Iris pigment epithelial cell (primary cell): ENCODE measurements at places on chromosomes 7 and 10.

GRCh38 chr10:90432866-90433265, 425.0 kb downstream of the HTR7 start:
- no peak for DNase-seq

- no peak for DNase-seq
Observed at GRCh38 chr10:94626476-94626875, 57.1 kb upstream of the CYP2C18 start.

- DNase-seq = no peak
Observed at GRCh38 chr10:132704008-132704814, 81.7 kb downstream of the NKX6-2 start.

GRCh38 chr10:71608819-71609768, 110.5 kb downstream of the C10orf105 start:
- DNase-seq = peak; percentile 61

GRCh38 chr7:93055543-93056107, 62.2 kb downstream of the SAMD9 start:
- peak; percentile 37 for DNase-seq

DNA sequence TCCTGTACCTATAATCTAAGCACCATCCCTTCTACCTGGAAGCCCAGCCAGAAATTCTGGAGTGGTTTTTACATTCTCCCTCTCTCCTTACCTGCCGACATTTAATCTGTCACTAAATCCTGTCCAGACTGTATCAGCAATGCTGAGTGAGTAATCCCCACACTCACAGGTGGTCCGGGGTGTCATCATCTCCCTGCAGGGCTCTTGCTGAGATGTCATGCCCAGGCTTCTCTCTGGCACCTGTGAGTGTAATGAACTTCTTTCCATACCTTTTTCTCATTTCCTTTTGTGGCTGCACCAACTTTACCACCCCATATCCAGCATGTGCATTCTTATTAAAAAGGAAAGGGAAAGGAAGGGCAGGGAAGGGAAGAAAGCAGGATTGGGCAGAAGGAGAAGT, 355.2 kb downstream of the CCSER2 start:
- no peak for DNase-seq

GRCh38 chr10:33055625-33056024, 97.6 kb upstream of the ITGB1 start:
- DNase-seq = peak; percentile 62

DNA sequence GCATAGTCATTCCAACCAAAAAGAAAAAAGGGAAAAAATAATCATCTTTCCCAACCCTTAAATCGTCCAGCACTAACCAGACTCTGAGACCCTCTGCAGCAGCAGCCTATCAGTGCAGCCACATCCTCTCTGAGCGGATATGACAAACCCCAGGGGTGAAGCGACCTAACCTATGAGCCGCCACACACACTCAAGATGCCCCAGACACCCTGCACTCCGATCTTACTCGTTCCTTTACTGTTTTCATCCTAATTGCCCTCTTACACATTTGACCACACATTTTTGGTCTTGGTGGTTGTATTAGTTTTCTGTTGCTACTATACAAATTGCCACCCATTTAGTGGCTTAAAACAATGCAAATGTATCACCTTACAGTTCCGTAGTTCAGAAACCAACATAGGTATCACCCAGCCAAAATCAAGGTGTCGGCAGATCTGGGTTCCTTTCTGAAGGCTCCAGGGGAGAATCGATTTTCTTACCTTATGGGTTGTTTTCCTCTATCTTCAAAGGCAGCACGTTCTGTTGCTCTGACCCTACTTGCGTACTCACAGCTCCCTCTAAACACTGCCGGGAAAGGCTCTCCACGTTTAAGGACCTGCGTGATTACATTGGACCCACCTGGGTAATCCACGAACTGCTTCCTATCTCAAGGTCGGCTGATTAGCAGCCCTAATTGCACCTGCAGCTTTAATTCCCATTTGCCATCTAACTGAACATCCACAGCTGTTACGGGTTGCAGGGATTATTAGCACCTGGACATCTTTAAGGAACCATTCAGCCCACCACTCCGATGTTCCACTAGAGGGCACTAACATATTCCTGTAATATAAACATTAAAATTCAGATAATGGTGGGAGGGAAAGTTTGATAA, 37.3 kb upstream of the PRSS1 start:
- peak; percentile 30 for DNase-seq

DNA sequence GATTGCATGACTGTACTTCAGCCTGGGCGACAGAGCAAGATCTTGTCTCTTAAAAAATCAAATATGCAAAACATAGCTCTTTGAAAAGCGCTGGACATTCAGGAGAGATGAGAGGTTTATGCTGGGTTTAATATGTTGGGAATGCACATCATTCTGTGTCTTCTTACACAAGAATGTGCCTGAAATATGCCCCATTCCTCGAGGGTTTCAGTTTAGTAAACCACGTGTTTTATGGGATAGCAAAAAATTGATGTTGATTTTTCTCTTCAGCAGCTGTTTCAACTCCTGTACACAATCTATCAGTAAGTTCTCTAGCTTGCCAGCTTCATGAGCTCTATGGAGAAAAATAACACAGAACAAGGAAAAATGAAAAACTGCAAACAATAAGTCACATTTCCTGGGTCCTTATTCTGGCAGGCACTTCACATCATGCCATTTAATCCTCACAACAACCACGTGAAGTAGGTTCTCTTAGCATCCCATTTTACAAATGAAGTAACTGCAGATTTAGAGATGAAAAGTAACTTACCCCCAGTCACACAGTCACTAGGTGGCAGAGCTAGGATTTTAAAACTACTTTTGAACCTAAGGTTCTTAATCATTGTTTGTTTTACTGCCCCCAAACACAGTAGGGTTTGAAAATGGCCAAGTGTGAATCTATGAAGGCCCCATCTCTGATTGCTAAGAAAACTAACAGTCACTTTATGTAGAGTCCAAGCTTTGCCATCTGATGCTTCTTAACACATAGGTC, 423.6 kb downstream of the PHTF2 start:
- DNase-seq = peak; percentile 14

GRCh38 chr10:8075282-8076260, 21.1 kb downstream of the GATA3 start:
- DNase-seq = no peak

- no peak for DNase-seq
Observed at GRCh38 chr10:131068760-131069159, 242.8 kb downstream of the TCERG1L start.

GRCh38 chr7:87083865-87084519, 24.5 kb upstream of the ELAPOR2 start:
- DNase-seq = peak; percentile 7

GRCh38 chr7:4692055-4692454, 10.0 kb downstream of the FOXK1 start:
- DNase-seq = no peak

- no peak for DNase-seq
Observed at GRCh38 chr10:44249490-44249889, 135.4 kb downstream of the CXCL12 start.

DNA sequence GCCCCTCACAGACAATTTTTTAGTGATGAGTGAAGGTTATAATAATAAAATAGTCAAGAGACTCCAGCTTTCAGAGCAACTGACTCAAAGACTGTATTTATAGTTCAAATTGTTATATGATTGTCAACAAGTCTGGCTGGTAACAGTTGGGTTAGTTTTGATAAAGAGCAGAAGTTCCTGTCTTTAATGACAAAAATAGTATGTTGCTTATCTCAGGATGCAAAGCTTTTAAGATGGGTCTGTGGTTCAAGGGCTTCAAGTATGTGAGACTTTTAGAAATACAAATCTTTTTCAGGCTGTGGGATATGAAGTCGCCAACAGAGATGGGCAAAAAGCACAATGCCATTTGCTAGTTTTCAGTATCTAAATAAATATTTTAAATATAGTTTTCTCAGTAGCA, 118.4 kb downstream of the ABCA13 start:
- no peak for DNase-seq

DNA sequence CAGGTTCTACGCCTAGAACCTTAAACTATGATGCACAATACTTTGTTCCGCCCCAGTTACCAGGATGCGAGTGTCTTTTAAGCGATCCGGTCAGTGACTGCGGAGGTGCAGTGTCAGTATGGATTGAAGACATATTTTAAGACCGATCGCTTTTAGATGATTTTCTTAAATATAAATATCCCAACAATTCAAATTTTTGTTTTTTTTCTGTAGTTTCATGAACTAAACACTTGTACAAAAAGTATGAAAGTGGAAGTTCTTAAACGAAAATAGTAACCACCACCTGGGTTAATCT, 835 bp downstream of the COMMD3 start:
- DNase-seq = no peak

DNA sequence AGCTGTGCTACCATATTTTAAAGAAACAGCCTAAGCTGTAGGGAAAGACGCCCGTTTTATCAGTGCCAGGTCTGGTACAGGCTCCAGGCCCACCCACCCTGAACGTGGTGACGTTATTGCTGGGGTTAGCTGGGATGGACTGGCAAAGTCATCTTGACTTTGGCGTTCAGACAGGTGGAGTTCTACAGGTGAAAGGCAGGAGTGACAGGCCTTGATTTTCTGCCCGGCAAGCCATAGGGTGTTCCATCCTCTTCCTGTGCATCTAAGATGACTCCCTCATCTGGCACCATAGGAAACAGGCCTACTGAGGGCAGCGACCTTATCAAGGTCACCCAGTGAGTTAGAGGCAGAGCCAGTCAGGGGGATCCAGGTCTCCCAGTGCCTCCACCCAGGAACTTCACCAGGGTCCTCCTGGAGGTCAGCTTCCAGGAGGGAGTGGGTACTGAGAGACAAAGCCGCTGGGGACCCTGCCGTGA, 41.6 kb downstream of the HK1 start:
- no peak for DNase-seq

GRCh38 chr10:130403153-130404075, 267.2 kb downstream of the GLRX3 start:
- no peak for DNase-seq

- no peak for DNase-seq
Observed at GRCh38 chr10:11538834-11539190, 72.6 kb downstream of the USP6NL start.

- no peak for DNase-seq
Observed at GRCh38 chr7:128178611-128179010, 62.5 kb upstream of the LEP start.

GRCh38 chr7:30911561-30911969, at the start of gene AQP1:
AQP1 (plus strand) TSS chr7:30911853; CDS start chr7:30911910, 57 bp downstream.
- DNase-seq = no peak
